ENCODE measurements at places on chromosomes 11 and 22. TPM values are rescaled to one million over a fixed set of nuclear protein-coding genes. Genes with fewer than 3 reads are reported as not detected.
A peak's percentile ranks its signal among the peaks of the same experiment; 100 is the strongest.

DNA sequence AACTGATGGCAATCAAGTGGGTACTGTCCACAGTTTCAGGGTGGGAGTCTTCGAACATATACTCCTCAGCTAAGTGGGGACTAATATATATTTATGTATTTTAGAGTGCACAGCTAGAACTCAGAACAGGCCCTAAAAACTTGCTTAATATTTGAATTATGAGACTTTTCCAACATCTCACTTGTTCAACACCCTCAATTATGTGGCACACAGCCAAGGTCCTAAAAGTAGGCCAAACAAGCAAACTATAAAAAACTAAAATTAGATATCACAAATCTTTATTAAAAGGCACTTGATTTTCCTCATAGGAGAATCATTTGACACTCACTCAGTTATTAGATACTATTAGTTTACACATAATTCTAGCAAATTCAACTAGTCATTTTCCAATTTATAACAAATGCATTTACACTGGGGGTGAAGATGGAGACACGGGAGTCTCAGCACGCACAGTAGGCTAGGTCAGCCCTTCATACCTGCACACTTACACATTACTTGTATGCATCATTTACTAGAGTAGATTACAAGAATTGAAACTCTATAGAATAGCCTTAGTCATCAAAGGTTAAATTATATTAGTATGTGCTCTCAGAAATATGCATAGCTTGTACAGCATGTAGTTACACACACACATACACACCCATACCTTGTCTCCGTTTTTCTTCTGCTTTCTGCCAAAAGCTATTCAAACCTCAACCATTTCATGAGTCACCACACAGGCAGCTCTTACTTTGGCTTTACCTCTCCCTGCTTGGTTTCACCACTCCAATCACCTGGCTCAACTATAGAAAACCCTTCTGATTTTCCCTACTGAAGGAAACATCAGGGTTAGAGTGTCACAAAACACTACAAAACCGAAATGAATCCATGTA, 171.5 kb downstream of the SBF2 start:
- peak; percentile 97 for DNase-seq

Gene PGA4
- not detected for polyA plus RNA-seq

DNA sequence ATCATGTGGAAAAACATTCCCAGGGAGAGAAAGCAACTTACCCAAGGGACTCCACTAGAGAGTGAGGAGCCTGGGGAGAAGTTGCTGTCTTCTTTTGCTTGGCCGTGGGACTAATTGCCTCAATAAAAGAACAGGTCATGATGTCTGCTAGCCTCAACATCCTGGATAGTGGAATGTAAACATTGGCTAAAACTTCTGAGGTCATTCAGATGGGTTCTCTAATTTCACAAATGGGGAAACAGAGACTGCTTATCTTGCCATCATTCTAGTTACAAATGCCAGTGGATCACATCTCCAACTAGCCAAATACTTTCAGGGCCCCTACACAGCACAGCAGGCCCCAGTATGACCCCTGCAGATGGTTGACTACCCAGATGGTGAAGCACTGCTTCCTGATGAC, 28.4 kb upstream of the PAMR1 start:
- DNase-seq, result no peak

DNA sequence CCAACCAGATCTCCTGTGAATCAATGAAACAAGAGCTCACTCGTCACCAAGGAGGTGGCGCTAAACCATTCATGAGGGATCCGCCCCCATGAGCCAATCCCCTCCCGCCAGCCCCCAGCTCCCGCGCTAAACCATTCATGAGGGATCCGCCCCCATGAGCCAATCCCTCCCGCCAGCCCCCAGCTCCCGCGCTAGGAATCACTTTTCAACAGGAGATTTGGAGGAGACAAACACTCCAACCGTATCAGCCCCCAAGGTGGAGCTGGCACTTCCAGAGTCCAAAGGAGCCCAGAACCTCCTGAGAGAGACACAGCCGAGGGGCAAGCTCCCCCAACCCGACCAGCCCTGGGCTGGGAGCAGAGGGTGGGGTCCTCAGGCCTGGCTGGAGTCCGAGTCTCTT, 40.9 kb upstream of the PRR5 start:
- no peak for DNase-seq

DNA sequence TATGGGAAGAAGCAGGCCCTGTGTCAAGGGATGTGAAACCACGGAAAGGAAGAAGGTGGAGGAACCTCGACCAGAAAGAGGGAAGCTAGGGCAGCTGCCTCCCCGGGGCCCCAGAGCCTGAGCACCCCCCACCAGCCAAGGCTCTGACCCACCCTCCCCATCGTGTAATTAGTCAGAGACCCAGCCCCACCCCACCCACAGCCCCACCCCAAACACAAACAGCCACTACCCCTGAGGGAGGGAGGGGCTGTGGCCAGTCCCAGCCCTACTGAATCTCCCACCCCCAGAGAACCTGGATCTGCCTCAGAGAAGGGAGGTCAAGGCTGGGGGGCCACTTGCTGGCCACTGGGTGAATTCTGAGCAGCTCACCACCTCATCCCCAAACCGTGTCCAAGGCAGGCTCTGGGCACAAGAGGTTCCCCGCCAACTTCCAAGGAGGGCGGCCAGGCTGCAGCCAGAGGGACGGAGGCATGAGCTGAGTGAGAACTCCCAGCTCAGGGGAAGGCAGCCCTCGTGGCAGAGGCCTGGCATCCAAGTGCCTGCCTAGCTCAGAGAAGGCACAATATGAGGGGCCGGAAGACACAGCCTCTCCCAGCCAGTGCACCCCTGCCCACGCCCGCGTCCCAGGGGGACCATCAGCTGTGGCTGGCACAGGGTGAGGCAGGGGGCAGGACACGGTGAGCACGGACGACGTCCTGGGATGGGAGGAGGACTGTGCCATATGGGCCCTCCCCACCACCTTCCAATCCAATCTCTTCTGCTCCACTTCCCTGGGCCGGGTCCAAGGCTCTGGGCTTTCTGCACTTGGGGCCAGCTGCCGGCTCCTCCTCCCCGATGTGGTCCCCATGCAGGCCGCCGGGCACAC, 2.7 kb downstream of the PLXNB2 start:
- DNase-seq, result peak; percentile 64

DNA sequence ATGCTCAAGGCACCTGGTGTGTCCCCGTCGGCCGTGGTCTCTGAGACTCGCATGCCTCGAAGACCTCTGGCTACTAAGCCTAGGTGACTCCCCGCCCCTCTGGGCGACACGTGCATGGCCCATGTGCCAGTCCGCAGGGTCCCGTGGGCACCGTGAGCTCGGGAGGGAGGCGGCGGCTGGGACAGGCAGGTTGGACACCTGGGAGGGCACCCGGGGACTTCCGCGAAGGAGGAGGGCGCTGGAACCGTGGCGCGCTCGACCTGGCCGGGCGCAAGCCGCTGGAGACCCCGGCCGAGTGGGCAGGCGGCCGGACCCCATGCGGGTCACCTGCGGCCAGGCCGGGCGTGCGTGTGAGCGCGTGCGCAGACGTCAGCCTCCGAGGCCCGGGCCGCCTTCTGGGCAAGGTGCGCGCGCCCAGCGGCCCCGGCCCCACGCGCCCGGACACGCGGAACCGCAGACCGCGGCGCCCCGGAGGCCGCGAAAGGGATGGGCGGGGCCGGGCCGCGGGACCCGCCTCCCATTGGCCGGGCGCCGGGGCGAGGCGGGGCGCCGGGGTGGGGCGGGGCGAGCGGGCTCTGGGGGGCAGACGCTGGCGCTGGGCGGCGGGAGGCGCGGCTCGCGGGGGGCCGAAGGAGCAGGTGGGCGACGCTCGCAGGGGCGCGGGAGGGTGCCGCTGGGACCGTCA, 579 bp upstream of the RASD2 start:
- peak; percentile 42 for DNase-seq

DNA sequence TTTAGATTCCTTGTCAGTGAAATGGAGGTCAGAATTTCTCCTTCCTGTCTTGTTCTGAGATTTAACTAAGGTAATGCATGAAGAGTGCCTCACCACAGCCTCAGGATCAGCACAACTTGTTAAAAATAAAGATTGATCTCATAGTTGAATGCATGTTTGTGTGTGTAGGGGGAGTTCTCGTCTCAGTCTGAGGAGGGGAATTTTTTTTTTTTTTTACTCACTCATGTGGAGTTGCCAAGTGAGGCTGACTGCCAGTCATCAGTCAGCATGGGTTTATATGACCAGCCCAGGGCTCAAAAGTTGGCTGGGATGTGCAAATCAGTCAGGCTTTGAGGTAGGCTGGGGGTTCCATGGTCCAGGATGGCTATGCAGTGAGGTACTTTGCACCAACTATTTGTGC, 113.2 kb downstream of the FANCF start:
- no peak for DNase-seq

GRCh38 chr22:28282405-28283067, 363.5 kb upstream of the PITPNB start:
- DNase-seq, result peak; percentile 24

GRCh38 chr22:25876871-25877270, 134.9 kb downstream of the MYO18B start:
- peak; percentile 87 for DNase-seq

GRCh38 chr22:17884893-17885292, 110.6 kb upstream of the BID start:
- DNase-seq, result peak; percentile 31

Gene CTTN
- polyA plus RNA-seq, result 122 TPM

DNA sequence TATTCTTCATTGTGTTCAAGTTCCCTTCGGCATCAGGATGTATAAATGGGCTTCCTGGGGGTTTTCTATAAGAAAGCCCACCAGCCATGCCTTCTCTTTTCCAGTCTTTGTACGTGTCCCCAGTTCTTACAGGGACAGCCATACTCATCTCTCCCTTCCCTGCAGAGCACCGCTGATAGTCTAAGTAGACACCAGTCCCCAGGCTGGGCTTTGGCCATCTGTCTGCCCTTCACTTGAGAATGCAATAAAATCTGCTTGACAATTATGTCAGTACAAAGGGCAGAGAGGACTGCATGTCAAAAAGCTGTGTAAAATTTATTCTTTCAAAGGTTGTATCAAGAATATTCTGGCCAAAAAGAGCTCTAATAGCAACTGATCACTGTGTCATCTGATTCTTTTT, 27.3 kb downstream of the NTM start:
- no peak for DNase-seq

DNA sequence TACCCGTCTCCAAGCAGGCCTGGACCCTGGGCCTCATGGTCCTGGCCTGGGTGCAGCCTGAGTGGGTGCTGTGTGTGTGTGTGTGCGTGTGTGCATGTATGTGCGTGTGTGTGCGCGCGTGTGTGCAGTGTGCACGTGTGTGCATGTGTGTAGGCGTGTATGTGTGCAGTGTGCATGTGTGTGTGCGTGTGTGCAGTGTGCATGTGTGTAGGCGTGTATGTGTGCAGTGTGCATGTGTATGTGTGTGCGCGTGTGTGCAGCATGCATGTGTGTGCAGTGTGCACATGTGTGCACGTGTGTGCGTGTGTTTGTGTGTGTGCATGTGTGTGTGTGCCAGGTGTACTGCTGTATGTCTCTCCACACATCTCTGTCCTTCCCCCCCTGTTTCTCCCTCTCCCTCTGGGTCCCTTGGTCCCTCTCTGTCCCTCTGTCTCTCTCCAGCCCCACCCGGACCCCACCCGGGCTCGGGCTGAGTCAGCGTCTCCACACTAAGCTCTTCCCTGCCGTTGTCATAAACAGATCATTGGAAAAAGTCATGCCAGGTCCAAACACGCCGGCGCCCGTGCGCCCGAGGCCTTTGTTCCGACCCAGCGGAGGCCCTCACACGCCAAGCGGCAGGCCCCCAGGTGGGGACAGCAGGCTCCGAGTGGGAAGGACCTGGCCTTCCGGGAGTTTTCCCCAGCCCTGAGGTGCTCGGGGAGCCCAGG, 34.0 kb downstream of the WNT7B start:
- DNase-seq, result peak; percentile 37

Gene DRICH1
- not detected for polyA plus RNA-seq

GRCh38 chr11:128095466-128095981, 491.8 kb downstream of the ETS1 start:
- peak; percentile 83 for DNase-seq

DNA sequence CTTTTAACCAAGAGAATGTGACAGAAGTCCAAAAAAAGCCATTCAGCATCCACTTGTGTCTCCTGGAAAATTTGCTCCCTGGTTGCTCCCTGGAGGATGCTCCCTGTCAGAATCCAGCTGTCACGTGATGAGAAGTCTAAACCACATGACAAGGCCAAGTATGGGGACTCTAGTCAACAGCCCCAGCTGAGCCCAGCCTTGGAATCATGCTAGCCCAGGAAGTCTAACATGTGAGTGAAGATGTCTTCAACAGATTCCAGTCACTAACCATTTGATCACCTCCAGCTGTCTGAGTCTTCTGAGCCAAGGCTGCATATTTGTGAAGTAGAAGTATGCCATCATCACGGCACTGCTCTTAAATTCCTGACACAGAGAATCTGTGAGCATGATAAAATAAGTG, 4.2 kb downstream of the OR56B4 start:
- no peak for DNase-seq

- DNase-seq, result no peak
These were observed 242.0 kb downstream of the BRD1 start for GRCh38 chr22:49585461-49586243.

GRCh38 chr11:134346101-134346975, 14.6 kb downstream of the GLB1L2 start:
- DNase-seq, result no peak

Gene OR52A1
- polyA plus RNA-seq, result not detected

- peak; percentile 79 for DNase-seq
These were observed 6.6 kb downstream of the NEAT1 start for GRCh38 chr11:65429068-65429681.

GRCh38 chr11:95268391-95268790, 37.4 kb upstream of the SESN3 start:
- DNase-seq, result no peak

- DNase-seq, result no peak
These were observed 279.4 kb upstream of the PDGFD start for GRCh38 chr11:104443387-104443786.

GRCh38 chr11:36931139-36931538, 333.1 kb upstream of the RAG2 start:
- DNase-seq, result no peak

GRCh38 chr11:117072517-117073461, 25.4 kb downstream of the SIK3 start:
- DNase-seq, result peak; percentile 92

GRCh38 chr11:74072721-74073120, 63.8 kb upstream of the UCP3 start:
- no peak for DNase-seq

All from mammary epithelial cell (primary cell).